ENCODE measurements at places on chromosomes 12 and 14.

DNA sequence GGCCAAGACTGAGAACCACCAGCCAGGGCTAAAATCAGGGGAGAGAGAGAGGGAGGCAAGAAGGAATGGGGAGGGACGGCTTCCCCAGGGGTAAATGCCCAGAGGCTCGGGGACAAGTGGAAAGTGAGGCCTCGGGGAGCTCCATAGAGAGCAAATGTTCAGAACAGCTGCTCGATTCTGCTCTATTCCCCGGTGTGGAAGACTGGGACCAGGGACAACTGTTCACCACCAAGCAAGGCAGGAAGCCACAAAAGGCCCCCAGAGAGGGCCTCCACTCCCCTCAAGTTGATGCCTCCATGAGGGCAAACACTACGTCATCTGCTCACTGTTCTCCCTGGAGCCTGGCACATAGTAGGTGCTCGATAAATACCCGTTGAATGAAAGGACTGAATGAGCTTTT lies 53.5 kb downstream of the IRF2BPL start:
- no peak for DNase-seq

- DNase-seq: no peak
Observed at GRCh38 chr12:34393086-34393820, 371.0 kb downstream of the ALG10 start.

GRCh38 chr12:67751381-67751928 lies 102.9 kb downstream of the DYRK2 start:
- DNase-seq: no peak

- no peak for DNase-seq
Observed at GRCh38 chr12:8946733-8947132, 2.7 kb downstream of the M6PR start.

GRCh38 chr12:55847033-55847432 lies 4.3 kb upstream of the MMP19 start:
- no peak for DNase-seq
